Non-pigmented ciliary epithelial cell (primary cell): ENCODE measurements at places on chromosomes 5 and 9.
A peak's percentile ranks its signal among the peaks of the same experiment; 100 is the strongest.

DNA sequence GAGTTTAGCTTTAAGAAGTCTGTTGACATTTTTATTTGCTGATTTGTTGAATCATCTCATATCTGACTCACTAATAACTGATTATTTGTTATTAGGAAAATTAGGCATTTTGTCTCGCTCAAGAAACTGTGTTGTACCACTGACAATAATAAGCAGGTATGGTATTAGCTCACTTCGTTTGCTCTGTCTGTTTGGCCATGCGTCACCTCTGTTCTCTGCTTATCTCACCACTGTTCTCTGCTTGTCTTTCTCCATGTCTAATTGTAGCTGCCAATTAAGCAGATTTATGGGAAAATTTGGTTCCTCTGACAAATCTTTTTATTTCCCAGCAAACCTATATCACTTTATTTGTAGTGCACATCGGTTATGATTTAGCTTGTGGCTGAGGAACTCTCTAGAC, 138.9 kb downstream of the WDR41 start:
- DNase-seq = no peak

GRCh38 chr5:126492939-126493338, 69.7 kb downstream of the GRAMD2B start:
- DNase-seq = no peak

DNA sequence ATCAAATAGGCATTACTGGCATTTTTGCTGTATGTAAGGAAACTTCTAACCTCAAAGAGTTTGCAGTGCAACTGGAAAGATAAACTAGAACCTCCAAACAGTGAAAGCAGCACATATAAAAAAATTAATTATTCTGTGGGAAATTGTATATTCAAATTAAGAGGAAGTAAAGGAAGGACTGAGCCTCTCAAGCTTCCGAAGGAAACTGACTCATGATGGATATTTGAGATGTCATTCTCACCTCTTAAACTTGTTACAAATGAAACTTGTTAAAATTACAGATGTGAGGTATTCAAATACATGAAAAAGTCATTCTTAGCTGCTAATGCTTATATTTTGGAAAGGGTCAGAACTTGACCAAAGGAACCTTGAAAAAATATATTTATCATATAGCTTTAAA, 538.7 kb downstream of the PDE4D start:
- DNase-seq = no peak

DNA sequence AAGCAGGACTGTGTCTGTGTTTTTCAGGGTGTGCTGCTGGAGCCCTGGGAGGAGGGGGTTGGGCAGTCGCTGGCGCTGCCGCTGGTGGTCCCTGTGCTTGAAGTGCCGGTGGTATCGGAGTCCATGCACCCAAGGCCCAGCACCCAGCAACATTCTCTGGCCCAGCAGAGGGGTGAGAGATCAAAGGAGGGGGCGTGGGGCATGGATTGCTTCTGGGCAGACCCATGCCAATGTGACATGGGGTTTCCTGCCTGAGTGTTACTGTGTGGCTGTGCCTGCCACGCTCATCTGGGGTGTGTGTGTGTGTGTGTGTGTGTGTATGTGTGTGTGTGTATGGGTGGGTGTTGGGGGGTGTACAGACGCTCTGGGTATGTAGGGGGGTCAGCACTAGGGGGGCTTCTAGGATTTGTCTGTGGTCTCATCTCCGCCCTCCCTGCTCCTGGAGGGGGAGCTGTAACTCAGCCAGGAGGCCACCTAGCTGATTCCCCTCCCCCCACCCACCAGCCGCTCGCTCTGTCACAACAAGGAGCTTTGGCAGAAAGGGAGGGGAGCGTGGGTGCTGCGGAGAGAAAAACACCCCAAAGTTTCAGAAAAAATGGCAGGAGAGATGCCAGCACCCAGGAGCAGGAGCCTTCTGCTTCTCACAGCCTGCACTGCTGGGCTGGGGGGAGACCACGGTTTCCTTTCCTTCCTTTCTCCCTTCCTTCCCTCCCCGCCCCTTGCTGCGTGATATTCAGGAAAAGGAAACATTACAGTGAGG, 35.9 kb upstream of the HSPA9 start:
- DNase-seq = no peak

- DNase-seq = no peak
Observed at GRCh38 chr9:88258601-88259000, 120.3 kb upstream of the SPATA31C2 start.

- DNase-seq = no peak
Observed at GRCh38 chr5:1915316-1915715, 32.6 kb upstream of the IRX4 start.

DNA sequence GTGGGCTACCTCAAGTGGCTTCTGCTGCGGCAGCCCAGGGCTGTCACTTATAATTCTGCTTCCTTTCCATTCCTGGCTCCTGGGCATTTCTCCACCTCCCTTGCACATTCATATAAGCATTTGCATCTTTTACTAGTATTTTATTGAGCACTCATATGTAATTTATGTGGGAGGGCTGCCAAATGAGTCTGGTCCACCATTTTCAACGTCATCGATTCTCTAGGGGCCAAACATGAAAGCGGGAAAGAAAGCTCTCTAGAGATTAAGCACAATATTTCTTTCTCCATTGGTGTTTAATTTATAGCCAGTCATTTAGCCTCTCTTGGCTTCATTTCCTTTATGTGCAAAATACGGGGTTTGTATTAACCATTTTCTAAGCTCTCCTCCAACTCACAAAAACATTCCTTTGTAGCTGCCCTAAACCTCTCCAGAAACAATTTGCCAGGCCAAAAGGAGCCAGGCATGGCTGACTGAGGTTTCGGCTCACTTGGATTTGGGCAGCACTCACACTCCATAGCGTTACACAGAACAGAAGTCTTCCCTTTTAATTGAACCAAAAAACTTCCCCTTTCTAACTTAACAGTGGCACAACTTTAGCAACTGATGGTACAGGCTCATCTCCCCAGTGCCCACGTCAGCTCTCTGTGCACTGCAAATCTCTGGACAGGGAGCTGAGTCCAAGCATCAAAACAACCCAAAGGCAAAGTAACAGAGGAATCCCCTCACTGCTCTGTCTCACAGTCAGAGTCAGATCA, 183.5 kb downstream of the ROR2 start:
- DNase-seq = no peak

GRCh38 chr5:3277590-3278196, 317.9 kb upstream of the IRX1 start:
- DNase-seq = no peak

DNA sequence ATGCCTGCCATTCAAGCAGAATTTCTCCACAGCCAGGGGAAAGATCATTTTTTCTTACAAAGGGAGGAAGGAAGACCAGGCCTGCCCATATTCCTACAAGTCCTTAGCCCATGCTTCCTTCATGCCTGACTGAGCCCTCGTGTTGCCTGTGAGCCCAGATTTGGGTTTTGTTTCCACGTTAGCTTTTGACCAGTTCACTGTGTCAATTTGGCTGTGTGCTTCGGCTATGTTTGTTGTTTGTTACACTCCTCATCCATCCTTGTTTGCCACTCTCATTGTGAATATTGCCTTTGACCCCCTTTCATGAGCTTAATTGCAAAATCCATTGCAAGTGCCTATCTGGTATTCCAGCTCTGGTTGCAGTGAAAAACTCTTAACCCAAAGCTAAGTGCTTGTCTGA, 84.7 kb upstream of the RIOK2 start:
- no peak for DNase-seq

- no peak for DNase-seq
Observed at GRCh38 chr5:32475334-32476097, 31.0 kb upstream of the ZFR start.

GRCh38 chr5:151740336-151740942, 18.0 kb downstream of the ATOX1 start:
- DNase-seq = peak; percentile 87

DNA sequence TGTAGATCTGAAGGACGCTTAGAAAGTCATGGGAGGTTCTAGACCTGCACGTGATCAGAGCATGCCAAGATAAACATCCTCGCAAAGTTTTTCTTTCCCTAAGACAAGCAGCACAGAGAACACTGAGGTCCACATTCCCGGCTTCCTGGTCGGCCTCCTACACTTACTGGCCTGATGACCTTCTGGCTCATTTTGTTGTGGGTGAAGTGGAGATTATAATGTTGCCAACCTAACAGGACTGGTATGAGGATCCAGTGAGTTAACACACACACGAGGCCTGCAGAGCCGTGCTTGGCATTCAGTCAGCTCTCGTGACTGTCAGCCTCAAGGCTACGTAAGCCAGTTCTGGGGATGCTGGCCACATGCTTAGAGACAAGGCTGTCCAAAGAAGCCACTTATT, 186.0 kb downstream of the TENT4A start:
- DNase-seq = no peak

- DNase-seq = no peak
Observed at GRCh38 chr9:28197653-28198052, 624.4 kb upstream of the C9orf72 start.

GRCh38 chr5:80078921-80079320, 43.8 kb downstream of the THBS4 start:
- no peak for DNase-seq

DNA sequence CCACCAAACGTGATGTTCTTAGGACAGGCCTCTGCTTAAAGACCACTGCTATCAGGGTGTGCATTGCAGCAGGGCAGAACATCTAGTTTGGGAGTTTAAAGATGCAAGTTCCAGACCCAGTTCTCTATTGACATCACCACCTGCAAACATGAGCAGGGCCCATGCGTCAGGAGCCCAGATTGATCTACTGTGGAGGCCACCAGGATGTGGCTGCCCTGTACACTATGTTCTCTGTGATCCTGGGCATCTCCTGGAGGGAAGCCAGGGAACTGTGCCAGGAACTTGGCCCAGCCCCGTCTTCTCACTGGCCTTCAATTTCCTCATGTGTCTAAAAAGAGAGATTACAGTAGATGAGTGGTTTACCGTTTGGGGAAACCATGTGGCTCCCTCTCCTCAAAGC, 87.1 kb downstream of the PDE6A start:
- no peak for DNase-seq

DNA sequence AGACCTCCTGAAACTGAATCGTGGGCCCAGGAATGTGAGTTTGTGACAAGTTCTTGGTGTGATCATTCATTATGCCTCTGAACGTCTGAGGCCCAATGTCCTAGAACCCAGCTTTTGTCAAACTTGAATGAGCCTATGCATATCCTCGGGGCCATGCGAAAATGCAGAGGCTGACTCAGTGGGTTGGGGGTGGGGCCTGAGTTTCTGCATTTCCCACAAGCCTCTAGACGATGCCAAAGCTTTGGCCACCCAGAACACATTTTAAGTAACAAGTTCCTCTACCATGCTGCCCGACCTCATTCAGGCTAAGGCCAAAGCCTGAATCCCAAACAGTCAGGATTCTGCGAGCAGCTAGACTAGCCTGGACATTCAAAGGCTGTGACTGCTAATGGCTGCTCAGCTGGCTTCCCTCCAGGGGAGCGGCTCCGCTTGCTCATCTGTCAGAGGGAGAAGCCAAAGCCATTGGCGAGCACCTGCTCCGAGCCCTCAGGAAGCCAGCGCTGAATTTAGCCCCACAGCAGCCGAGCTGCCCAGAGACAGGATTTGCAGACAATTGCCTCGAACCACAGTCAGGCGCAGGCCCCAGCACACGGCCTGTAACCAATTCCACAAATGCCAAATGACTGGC, 177.5 kb downstream of the ZDHHC21 start:
- no peak for DNase-seq

DNA sequence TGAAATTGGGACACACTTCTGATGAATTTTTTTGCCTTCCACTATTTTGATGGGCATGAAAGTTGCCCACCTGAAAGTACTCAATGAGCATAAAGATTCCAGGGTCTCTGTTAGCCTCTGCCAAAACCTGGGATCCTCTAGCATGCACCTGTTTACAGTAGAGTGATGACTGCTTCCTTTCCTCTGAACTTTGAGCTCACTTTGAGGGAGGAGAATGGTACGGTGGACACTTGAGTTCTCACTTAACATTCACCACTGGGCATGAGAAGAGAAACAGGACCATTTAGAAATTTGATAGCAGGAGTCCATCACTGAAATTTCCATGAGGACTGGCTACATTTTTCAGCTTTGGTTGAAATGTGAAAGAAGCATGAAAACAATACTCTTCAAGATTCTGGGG, 374.8 kb downstream of the KDM4C start:
- DNase-seq = no peak

- no peak for DNase-seq
Observed at GRCh38 chr9:106324591-106325280, 538.2 kb upstream of the ZNF462 start.

DNA sequence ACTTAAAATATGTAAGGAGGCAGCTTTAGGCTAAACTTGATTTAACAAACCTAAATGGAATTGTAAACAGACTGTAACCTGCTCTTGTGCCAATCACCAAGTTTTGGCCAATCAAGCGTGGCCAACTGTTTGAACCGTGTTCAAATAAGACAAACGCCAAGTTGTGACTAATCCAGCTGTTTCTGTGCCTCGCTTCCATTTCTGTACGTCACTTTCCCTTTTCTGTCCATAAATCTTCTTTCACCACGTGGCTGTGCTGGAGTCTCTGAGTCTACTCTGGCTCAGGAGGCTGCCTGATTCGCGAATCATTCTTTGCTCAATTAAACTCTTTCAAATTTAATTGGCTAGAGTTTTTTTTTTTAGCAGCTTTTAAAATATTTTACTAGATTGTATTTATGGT, 71.3 kb downstream of the LIX1 start:
- DNase-seq = no peak

DNA sequence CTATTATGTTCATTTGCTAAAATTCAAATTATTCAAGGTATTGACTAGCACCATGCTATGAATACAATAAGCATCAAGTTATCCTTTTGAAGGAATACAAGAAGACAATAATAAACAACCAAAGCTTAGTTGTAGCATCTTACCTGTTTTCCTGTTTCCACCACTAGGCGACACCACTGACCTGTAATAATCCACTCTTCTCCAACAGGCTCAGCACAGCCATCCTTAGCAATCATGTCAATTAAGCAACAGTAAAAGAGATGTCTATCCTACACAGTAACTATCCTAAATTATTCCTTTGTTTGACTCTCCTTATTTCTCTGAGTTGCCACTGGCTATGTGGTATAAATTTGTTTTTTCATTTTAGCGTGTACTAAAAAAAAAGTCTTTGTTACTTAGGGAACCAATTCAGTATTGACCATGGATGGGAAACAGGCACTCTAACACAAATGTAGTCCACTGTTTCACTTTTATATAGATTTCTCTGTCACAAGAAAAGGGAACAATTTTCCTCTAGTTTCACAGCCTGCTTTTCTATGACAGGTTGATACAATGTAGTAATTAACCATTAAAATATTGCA, 46.2 kb downstream of the PCA3 start:
- DNase-seq = peak; percentile 36

DNA sequence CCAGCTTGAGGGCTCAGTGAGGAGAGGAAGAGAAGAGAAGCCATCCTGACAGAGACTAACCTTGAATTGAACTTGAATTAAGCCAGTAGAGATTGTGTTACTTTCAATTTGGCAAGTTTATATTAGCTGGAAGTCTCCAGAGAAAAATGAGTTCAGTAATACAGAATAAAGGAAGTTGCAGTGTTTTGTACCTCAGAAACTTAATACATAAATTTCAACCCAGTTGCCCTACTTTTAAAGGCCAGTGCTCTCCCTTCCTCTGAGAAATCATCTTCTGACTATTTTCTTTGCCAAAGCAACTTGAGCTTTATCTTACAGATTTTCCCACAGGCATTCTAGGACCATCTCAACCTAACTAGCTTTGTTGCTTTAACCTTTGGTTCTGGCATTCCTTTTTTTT, 231.0 kb upstream of the GAS1 start:
- no peak for DNase-seq
